Lower lobe of right lung (tissue), 2 donors: ENCODE measurements at places on chromosomes 6 and 20. TPM values are rescaled to one million over a fixed set of nuclear protein-coding genes. Genes with fewer than 3 reads are reported as not detected.
A peak's percentile ranks its signal among the peaks of the same experiment; 100 is the strongest.

DNA sequence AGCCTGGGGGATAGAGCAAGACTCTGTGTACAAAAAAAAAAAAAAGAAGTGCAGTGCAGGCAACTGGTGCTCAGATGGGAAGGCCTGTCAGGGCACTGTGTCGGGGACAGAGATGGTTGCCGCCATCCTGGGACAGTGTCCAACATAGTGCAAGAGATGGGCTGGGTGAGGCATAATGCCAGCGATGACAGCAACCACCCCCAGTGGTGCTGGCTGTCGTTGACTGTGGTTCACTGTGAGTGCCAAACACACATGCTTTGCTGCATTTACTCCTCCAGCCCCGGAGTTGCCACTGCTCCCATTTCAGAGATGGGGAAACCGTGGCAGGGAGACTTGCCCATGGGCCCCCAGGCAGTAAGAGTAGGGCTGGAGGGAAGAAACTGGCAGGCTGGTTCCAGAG, 5.2 kb upstream of the C20orf203 start:
- H3K4me1 ChIP-seq: peaks cover 12% of the 10 kb centered on the region
- DNase-seq: no peak
- no peaks in the 10 kb centered on the region for H3K36me3 ChIP-seq
- H3K4me3 ChIP-seq: no peak overlapping the region
- H3K27ac ChIP-seq: no peak overlapping the region

- no peak overlapping the region for H3K27ac ChIP-seq
- H3K4me3 ChIP-seq: no peak overlapping the region
- H3K4me1 ChIP-seq: no peaks in the 10 kb centered on the region
Observed at GRCh38 chr20:15020845-15021244, 683.4 kb upstream of the FLRT3 start.

DNA sequence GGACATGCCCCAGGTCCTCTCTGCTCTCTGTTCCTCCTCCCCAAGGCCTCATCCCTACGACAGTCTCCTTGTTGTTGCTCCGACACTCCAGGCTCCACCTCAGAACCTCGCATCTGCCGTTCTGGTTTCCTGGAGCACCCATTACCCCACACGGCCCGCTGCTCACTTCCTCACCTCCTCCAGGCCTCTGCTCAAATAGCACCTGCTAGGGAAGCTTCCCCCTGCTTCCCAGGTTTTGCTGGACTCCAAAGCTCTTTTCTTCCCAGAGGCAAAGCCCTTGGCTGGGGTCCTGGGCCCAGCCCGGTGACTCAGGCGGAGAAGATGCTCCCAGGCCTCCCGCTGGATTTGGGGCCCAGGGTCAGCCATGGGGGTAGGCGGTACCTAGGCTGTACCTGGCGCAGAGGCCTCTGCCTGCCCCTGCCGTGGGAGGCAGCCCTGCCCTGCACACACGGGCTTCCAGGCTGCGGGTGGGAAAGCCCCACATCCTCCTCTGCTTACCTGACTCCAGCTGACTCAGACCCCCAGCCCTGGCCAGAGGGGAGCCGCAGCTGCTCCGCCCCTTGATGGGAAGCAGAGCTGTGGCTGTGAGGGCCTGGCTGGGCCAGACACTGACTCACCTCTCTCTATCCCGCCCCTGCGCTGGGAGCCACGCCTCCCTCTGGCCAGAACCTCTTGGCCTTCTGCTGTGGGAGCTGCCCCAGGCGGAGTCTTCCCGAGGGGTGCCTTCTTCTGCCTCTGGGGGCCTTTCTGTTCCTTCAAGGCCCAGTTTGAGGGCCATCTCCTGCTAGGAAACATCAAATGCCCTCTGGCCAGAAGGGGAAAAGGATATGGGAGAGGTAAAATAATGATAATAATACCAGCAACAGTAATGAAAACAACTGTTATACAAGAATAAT, 130.5 kb downstream of the CEBPB start:
- no peaks in the 10 kb centered on the region for H3K36me3 ChIP-seq
- H3K27ac ChIP-seq: peak overlapping the region; percentile 89

DNA sequence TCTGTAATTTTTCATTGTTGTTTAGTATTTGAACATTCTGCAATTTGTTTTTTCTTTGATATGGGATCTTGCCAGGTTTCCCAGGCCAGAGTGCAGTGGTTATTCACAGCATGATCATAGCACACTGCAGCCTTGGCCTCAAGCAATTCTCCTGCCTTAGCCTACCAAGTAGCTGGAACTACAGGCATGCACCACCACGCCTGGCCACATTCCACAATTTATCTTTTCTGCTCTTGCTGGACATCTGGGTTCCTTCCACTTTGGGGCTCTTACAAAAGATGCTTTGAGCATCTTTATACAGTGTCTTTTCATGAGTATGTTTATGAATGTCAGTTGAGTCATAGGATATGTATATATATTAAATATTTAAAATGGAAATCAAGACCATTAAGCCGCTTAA, 42.0 kb downstream of the PGM3 start:
- no peak for DNase-seq
- no peak overlapping the region for H3K27ac ChIP-seq
- H3K4me3 ChIP-seq: no peak overlapping the region

LSM2 gene
- total RNA-seq: 30.5 TPM

NRSN2 gene
- total RNA-seq: 17.3 TPM

TSBP1 gene
- total RNA-seq: not detected

WFDC12 gene
- 3.9 TPM for total RNA-seq
